CD4-positive, alpha-beta T cell treated with Interleukin-10 for 1 hour (primary cell): ENCODE measurements at places on chromosomes 13 and 19.

DNA sequence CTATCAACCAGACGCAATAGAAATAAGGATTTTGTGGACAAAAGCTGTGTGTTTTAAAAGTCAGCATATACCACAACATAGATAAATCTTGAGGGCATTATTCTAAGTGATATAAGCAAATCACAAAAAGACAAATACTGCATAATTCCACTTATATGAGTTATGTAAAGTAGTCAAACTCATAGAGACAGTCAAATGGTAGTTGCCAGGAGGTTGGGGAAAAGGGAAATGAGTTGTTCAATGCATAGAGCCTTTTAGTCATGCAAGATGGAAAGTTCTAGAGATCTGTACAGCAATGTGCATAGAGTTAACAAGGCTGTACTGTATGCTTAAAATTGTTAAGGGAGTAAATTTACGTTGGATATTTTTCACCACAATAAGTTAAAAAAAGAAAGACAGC, 244.7 kb downstream of the DCT start:
- no peak for DNase-seq

DNA sequence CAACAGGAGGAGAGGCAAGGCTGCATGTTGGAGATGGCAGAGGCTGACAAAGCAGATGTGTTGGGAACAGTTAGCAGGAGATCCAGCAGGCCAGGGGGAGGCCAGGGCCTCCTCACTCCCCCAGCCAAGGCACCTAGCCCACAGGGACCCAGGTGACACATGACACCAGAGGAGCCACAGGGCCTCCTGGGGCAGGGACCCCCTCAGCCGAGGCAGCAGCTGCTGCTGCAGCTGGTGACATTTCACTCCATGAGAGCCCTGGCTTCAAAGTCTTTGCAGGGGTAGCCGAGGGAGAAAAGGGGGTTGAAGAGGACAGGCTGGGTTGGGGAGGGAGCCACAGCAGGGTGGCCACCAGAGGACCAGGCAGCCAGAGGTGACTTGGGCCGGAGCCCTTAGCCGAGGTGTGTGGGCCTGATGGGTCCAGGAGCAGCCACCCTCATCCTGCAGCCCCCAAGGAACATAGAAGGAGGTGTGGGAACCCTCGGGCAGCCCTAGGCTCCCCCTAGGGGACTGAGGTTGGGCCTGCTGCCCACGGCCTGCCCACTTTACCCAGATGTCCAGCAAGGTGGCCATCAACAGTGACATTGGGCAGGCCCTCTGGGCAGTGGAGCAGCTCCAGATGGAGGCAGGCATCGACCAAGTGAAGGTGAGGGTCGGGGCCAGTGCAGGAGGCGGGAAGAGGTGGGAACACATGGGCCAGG, at the start of gene GNG14:
Gene GNG14 (plus strand): TSS at position 503 of the 701 bp plus-strand sequence. CDS start 51 bp downstream, at position 554.
- no peak for DNase-seq

GRCh38 chr13:109376936-109377335, 409.4 kb downstream of the IRS2 start:
- no peak for DNase-seq

GRCh38 chr19:56423985-56424353, 19.8 kb downstream of the ZNF583 start:
- no peak for DNase-seq

GRCh38 chr13:75256922-75257321, 225.0 kb downstream of the TBC1D4 start:
- no peak for DNase-seq

DNA sequence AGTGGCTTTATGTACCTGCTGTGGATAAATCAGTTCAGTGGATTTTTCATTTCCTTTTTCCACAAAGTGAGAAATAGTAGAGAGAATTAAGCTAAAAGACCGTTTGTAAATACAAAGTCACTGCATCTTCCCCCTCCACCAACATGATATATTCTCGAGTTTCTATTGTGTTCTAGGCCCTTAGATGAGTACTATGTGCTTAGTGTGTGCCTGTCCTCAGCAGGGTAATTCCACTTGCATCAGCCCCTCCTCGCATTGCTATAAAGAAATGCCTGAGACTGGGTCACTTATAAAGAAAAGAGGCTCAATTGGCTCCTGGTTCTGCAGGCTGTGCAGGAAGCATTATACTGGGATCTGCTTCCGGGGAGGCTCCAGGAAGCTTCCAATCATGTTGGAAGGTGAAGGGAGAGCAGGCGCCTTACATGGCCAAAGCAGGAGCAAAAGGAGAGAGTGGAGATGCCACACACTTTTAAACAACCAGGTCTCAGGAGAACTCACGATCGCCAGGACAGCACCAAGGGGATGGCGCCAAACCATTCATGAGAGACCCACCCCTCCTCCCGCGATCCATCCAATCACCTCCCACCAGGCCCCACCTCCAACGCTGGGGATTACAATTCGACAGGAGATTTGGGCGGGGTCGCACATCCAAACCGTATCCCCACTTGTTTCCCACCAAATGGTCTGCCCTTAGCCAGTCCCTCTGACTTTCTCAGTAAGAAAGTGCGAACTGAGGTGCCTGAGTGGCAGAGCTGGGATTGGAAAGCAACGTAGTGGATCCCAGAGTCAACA, 102.3 kb upstream of the ABCC4 start:
- no peak for DNase-seq

DNA sequence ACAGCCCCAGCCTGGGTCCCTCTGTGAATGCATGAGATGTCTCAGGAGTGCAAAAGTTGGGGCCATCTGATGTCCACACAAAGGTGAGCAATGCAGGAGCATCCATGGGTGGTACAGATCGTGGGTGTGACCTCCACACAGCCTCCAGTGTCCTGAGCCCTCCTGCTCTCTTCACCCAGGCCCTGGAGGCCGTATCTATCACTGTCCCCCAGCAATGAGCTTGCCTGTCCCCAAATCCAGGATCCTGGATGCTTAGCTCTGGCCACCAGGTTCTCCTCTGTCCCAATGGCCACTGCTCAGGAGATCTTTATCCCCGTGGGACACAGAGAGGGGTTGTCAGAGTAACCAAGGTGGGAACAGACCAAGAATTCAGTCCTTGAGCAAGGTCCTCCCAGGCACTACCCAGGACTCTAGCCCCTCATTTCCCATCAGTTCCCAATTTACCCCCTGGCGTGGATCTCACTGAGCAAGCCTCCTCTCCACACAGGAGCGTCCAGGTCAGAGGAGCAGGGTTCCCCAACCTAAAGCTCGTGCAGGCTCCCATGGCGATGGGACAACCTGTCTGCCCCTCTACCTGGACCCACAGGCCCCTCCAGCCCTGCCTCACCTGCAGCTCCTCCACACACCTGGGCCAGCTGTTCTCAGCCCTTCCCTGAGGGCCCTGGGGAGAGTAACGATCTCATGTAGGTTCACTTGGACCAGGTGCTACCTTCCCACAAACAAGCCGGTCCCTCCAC, 11.3 kb downstream of the CEACAM21 start:
- no peak for DNase-seq

DNA sequence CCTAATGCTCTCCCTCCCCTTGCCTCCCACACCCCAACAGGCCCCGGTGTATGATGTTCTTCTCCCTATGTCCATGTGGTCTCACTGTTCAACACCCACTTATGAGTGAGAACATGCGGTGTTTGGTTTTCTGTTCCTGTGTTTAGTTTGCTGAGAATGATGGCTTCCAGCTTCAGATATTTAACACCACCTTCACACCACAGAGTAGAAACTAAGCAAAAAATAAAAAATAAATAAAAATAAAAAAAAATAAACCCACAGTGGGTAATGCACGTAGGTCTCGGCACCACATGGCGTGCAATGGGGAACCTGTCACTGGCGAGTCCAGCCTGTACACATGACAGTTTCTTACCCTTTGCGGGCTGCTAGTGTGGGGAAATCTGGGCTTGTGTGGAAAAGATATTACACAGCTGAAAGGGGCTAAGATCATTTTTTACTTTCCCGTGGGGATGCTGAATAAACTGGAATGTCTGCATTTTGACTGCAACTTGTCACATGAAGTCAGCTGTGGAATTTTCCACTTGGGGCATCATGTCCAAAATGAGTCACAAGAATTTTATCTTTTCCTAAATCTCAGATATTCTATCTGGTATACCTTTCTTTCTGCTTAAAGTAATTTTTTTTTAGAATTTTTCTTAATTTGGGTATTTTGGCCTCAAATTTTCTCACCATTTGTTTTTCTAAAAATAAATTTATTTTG, 170.5 kb downstream of the IRS2 start:
- DNase-seq, result no peak

DNA sequence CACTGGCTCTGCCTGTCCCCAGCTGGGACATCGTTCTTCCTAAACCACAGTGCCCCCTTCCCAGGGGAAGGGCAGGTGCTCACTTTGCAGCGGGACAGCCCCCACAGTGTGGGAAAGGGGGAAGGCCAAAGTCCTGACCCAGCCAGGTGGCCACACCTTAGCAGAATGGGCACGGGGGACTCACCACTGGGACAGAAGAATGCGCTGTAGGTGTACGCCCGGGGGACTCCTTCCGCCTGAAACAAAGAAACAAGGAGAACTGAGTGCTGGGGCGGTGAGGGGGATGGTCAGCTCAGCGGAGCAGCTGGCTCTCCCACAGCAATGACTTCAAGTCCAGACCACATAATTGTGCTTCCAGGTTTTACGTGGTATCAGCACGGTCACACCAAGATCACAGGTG, 49.4 kb downstream of the F2RL3 start:
- no peak for DNase-seq

- no peak for DNase-seq
Observed at GRCh38 chr19:8025316-8025715, 19.9 kb upstream of the ELAVL1 start.

DNA sequence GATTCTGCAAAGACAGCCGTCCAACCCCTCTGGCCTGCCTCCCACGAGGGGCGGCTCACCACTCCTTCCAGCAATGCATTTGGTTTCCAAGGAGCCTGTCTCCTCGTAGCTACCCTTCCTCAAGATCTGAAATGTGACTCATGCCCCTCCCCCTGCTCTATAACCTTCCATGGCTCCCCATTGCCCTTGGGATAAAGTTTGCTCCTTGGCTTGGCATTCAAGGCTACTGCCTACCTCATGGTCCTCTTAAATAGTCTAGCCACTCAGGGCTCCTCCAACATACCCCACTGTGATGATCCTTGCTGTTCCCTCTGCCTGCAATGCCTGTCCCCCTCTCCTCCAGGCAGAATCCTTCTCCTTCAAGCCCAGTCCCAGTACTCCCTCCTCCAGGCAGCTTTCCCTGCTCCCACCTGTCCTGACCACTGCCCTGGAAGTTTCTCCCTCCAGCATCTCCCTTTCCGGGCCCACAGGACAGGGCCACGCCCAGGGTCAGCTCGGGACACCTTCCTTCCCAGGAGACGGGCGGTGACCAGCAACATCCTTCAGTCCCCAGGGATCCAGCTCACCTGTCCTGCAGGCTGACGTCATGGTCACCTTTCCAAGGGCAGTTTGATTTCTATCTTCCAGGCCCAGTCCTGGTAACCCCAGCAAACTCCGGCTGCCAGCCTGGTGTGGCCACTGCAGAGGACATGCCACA, 19.2 kb upstream of the SEMA6B start:
- no peak for DNase-seq

DNA sequence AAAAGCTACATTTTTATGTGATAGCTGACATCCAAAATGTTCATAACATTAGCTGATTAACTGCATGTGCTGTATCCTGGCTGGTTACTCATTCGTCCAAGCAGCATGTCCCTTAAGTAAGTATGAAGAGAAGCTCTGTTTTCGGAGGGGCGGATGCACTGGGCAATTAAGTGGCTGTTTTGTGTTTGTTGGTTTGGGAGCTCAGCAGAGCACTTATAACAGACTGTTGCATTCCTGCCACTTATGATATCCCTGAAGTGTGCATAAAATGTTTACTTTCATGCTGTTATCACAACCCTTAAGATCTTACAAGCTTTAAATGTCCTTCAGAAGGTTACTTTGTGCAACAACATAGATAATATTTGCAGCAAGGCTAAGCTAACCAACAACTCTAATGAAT, 264.1 kb downstream of the NALCN start:
- DNase-seq, result no peak

DNA sequence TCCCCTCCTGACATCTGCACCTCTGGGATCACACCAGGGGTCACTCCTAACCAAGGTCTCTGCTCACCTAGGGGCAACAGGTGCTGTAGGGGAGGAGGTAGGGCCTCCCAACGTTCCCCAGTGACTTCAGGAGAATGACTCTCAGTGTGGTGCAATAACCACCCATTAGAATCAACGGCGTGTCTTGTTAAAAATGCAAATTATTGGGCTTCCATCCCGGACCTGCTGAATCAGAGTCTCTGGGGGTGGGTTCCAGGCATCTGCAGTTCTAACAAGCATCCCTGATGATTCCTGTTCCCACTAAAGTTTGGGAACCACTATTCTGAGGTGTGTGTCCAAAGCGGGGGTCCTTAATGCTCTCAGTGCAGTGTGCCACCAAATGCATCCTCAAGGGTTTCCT, 84.6 kb downstream of the CRYL1 start:
- no peak for DNase-seq

DNA sequence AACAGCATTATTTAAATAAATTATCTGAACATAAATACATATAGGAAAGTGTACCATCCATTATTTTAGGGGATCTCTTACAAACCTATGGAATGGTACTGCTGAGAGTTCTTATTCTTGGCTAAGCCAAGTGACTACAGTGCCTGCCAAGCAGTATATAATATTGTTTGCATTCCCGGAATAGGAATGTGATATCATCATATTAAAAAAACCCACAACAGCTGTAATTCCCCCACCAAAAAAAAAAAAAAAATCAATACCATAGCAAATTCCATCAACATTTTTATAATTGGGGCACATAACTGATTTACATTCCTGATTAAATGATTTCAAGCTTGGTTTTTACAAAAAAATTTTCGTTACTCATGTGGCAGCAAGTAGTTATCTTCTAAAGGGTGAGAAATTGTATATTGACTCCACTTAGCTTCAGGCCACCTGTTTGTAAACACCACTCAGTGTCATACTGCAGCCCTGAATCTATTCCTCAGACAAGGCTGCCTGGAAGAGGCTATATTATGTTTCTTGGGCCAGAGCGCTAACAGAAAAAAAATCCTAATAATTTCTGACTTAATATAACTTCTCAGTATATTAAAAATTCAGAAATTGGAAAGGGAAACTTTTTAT, 278.1 kb downstream of the DNAJC15 start:
- DNase-seq, result no peak

GRCh38 chr13:42259515-42259914, 12.4 kb upstream of the AKAP11 start:
- DNase-seq, result no peak

DNA sequence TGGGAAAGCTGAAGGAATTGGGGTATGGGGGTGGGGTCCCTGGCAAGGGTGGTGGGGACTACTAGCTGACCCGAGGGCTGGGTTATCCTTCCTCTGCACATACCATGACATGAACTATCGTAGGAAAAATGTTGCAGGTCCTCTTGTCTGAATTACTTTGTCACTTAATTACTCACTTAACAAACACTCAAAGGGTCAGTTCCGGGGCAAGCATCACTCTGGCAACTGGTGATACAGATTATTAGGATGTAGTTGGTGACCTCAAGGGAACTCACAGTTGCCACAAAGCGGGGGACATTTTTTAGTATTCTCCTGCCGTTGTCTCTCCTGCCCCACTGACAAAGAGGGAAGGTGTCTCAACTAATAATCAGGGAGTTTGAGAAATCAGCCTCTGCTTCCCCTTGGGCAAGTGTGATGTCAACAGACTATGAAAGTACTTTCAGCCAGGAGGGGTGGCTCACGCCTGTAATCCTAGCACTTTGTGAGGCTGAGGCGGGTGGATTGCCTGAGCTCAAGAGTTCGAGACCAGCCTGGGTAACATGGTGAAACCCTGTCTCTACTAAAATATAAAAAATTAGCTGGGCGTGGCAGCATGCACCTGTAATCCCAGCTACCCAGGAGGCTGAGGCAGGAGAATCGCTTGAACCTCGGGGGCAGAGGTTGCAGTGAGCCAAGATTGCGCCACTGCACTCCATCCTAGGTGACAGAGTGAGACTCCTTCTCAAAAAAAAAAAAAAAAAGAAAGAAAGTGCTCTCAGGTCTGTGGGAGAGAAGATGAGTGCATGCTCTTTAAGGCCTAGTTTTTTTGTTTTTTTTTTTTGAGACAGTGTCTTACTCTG, 10.3 kb downstream of the DNAJB1 start:
- no peak for DNase-seq
